Natural killer cell (primary cell): ENCODE measurements at places on chromosomes 11 and 22.
A peak's percentile ranks its signal among the peaks of the same experiment; 100 is the strongest.

DNA sequence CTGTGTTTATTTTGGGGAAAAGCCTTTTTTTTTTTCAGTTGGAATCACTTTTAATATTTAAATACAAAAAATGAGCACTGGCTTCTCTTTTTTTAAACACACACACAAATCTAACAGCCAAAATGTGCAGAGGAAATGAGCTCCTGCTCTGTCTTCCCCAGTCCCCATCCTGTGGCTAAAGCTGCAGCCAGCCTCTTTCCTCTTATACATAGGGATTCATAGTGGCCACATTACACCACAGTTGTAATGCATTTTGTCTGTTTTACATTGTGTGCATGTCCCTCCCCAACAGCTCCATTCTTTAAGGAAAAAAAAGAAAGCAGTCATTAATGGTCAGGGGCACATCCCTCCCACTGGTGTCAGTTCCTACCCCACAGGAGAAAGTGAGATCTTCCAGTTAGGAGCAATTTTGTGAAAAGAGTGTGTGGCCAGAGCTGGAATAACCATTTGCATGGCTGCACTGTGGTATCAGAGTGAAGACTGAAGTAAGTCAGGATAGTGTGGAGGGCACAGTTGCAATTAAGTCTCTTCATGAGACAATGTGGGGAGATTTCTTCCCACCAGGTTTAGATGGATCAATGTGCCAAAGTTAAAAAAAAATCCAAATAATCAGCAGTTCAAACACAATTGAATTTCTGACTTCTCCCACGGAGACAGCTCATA, 220.6 kb downstream of the TMEM135 start:
- H3K27me3 ChIP-seq, result no peaks in the 10 kb centered on the region
- no peaks in the 10 kb centered on the region for H3K36me3 ChIP-seq
- H3K4me3 ChIP-seq, result no peak overlapping the region
- H3K4me1 ChIP-seq, result no peaks in the 10 kb centered on the region
- DNase-seq, result no peak
- H3K27ac ChIP-seq, result no peak overlapping the region

DNA sequence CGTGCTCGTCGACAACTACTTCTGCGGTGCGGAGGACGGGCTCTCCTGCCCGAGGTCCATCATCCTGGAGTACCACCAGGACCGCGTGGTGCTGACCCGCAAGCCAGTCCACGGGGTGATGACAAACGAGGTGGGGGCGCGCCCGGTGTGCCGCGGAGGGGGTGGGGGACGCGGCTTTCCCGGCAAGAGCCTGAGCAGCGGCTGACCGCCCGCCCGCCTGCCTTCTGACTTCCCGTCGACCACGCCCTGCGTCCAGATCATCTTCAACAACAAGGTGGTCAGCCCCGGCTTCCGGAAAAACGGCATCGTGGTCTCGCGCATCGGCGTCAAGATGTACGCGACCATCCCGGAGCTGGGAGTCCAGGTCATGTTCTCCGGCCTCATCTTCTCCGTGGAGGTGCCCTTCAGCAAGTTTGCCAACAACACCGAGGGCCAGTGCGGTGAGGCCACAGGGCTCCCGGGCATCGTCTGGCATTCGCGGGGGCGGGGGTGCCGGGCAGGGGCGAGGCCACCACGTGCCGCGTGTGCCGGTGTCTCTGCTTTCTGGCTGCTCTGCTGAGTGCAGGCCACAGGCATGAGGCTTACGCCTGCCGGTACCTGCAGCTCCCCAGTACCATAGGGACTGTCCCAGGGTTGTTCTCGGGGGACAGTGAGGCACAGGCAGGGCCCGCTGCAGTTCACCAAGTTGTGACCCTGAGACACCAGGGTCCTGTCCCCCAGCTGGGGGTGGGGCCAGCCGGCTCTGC, 28.5 kb upstream of the MUC5B start:
- H3K27me3 ChIP-seq, result no peaks in the 10 kb centered on the region
- H3K27ac ChIP-seq, result no peak overlapping the region
- no peak overlapping the region for H3K4me3 ChIP-seq
- H3K36me3 ChIP-seq, result no peaks in the 10 kb centered on the region
- no peaks in the 10 kb centered on the region for H3K4me1 ChIP-seq

DNA sequence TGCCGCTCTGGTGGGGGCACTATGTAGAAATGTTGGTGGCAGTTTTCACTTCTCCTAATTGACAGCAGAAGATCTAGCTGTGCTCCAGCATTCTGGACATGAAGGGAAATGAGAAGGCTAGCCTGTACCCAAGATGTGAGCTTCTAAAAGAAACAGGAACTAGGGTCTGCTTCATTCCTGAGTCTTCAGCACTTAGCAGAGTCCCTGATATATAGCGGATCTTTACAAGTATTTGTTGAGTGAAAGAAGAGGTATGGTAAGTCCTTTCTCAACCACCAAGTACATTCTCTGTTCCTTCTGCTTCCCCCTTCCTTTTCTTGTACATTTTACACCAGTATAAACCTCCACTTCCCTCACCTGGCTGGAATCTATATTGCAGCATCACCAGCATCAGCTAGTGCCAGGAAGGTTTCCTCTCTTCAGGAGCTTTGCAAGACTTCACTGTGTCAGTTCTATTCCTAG, 408.3 kb upstream of the CADM1 start:
- H3K27me3 ChIP-seq, result no peaks in the 10 kb centered on the region
- no peaks in the 10 kb centered on the region for H3K36me3 ChIP-seq
- no peak overlapping the region for H3K4me3 ChIP-seq
- no peaks in the 10 kb centered on the region for H3K4me1 ChIP-seq
- H3K27ac ChIP-seq, result no peak overlapping the region

- H3K4me3 ChIP-seq, result no peak overlapping the region
- DNase-seq, result no peak
- no peaks in the 10 kb centered on the region for H3K27me3 ChIP-seq
- H3K27ac ChIP-seq, result no peak overlapping the region
- H3K36me3 ChIP-seq, result no peaks in the 10 kb centered on the region
- no peaks in the 10 kb centered on the region for H3K4me1 ChIP-seq
Observed at GRCh38 chr11:123700772-123701171, 40.7 kb downstream of the ZNF202 start.

DNA sequence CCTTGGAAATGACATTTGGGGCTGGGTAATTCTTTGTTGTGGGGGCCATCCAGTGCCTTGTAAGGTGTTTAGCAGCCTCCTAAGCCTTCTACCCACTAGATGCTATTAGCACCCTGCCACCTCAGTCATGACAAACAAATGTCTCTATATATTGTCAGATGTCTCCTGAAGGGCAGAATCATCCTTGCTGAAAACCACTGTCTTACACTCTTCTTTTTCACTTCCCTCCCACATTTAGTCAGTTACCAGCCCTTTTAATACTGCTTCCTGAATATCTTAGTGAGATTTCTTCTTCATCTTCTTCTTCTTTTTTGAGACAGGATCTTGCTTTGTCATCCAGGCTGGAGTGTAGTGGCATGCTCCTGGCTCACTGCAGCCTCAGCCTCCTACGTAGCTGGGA, 33.1 kb downstream of the TNRC6B start:
- H3K4me3 ChIP-seq, result no peak overlapping the region
- H3K27me3 ChIP-seq, result no peaks in the 10 kb centered on the region
- H3K27ac ChIP-seq, result peak overlapping the region; percentile 4
- no peaks in the 10 kb centered on the region for H3K36me3 ChIP-seq
- H3K4me1 ChIP-seq, result peaks cover 33% of the 10 kb centered on the region
- DNase-seq, result peak; percentile 18

DNA sequence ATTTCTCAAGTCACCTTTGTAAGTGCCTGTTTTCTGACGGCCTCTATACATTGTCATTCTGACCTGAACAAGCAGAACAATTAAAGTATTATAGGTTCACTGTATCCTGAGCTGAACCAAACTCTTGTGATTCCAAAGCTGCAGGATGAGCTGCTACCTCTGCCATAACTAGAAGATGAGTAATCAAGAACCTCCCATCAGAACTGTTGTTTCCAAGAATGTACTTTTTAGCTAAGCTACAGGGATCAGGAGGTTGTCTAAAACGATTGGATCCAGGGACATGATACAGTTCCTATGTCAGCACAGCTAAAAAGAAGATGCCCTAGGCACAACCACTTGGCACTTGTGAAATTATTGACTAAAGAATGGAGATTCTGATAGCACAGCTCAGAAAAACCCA, 288.4 kb upstream of the CCDC90B start:
- no peaks in the 10 kb centered on the region for H3K36me3 ChIP-seq
- no peak overlapping the region for H3K27ac ChIP-seq
- no peaks in the 10 kb centered on the region for H3K27me3 ChIP-seq
- H3K4me3 ChIP-seq, result no peak overlapping the region

- no peaks in the 10 kb centered on the region for H3K36me3 ChIP-seq
- DNase-seq, result no peak
- no peak overlapping the region for H3K27ac ChIP-seq
- no peaks in the 10 kb centered on the region for H3K4me1 ChIP-seq
Observed at GRCh38 chr11:46252373-46252914, 25.0 kb upstream of the CREB3L1 start.

DNA sequence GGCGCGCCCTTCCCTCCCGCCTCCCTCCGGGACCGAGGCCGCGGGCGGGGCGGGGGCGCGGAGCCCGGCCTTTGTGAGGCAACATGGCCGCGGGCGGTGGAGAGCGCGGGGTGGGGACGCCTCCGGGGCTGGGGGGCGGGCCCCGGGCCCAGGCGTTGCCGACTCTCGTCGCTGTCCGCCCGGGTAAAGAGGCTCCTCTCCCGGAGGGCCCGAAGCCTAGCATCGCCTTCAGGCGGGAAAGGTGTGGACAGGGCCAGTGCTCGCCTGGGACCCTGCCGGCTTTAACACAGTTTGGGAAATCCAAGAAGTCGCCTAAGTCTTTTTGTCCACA, 369 bp downstream of the DGCR8 start:
- peaks cover 32% of the 10 kb centered on the region for H3K4me1 ChIP-seq
- peak overlapping the region; percentile 9 for H3K27ac ChIP-seq
- H3K4me3 ChIP-seq, result peak overlapping the region; percentile 42
- H3K36me3 ChIP-seq, result no peaks in the 10 kb centered on the region

- no peaks in the 10 kb centered on the region for H3K36me3 ChIP-seq
- no peak overlapping the region for H3K27ac ChIP-seq
- no peak overlapping the region for H3K4me3 ChIP-seq
Observed at GRCh38 chr22:45455621-45456020, 42.1 kb downstream of the RIBC2 start.

DNA sequence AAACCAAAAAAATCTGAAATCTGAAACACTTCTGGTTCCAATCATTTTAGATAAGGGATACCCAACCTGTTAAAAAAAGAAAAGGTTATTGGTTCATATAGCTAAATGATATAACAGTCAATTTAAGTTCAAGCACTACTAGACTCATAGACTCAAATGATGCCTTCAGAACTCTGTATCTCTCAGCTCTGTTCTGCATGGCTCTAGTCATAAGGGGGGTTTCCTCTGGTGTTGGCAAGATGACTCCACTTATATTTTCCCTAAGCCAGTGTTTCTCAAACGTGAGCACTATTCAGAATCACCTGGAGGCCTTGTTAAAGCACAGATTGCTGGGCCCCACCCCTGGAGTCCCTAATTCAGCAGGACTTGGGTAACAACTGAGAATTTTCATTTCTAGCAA, 11.5 kb upstream of the RRAS2 start:
- no peaks in the 10 kb centered on the region for H3K4me1 ChIP-seq
- DNase-seq, result no peak
- H3K27ac ChIP-seq, result no peak overlapping the region
- no peak overlapping the region for H3K4me3 ChIP-seq
- H3K27me3 ChIP-seq, result no peaks in the 10 kb centered on the region

- no peaks in the 10 kb centered on the region for H3K27me3 ChIP-seq
- peaks cover 7% of the 10 kb centered on the region for H3K4me1 ChIP-seq
- H3K27ac ChIP-seq, result no peak overlapping the region
- no peaks in the 10 kb centered on the region for H3K36me3 ChIP-seq
- no peak for DNase-seq
- H3K4me3 ChIP-seq, result no peak overlapping the region
Observed at GRCh38 chr11:114397349-114397982, 2.8 kb downstream of the C11orf71 start.

- no peaks in the 10 kb centered on the region for H3K27me3 ChIP-seq
- H3K27ac ChIP-seq, result no peak overlapping the region
- H3K4me3 ChIP-seq, result no peak overlapping the region
Observed at GRCh38 chr22:27911330-27911729, 7.7 kb downstream of the PITPNB start.

GRCh38 chr11:6746086-6746618, 25.6 kb downstream of the OR2AG2 start:
- DNase-seq, result peak; percentile 78
- H3K27me3 ChIP-seq, result no peaks in the 10 kb centered on the region
- peak overlapping the region; percentile 84 for H3K4me3 ChIP-seq
- peaks cover 10% of the 10 kb centered on the region for H3K4me1 ChIP-seq
- H3K27ac ChIP-seq, result peak overlapping the region; percentile 91
- H3K36me3 ChIP-seq, result no peaks in the 10 kb centered on the region

GRCh38 chr11:63667995-63668795, 3.0 kb downstream of the ATL3 start:
- no peaks in the 10 kb centered on the region for H3K27me3 ChIP-seq
- DNase-seq, result no peak

- H3K27ac ChIP-seq, result no peak overlapping the region
- no peaks in the 10 kb centered on the region for H3K27me3 ChIP-seq
- peaks cover 3% of the 10 kb centered on the region for H3K36me3 ChIP-seq
- no peak overlapping the region for H3K4me3 ChIP-seq
Observed at GRCh38 chr11:6468712-6469495, 4.8 kb downstream of the TRIM3 start.

- H3K4me3 ChIP-seq, result no peak within 1 kb of the TSS
- H3K4me1 ChIP-seq, result peaks cover 34% of the 10 kb centered on the region
- no peak for DNase-seq
- no peak within 1 kb of the TSS for H3K27ac ChIP-seq
Observed at GRCh38 chr22:26617271-26618199, at the start of gene CRYBB1. Gene CRYBB1, minus strand, starts transcription at chr22:26618027. Its CDS starts 1,708 bp downstream, at chr22:26616319.

DNA sequence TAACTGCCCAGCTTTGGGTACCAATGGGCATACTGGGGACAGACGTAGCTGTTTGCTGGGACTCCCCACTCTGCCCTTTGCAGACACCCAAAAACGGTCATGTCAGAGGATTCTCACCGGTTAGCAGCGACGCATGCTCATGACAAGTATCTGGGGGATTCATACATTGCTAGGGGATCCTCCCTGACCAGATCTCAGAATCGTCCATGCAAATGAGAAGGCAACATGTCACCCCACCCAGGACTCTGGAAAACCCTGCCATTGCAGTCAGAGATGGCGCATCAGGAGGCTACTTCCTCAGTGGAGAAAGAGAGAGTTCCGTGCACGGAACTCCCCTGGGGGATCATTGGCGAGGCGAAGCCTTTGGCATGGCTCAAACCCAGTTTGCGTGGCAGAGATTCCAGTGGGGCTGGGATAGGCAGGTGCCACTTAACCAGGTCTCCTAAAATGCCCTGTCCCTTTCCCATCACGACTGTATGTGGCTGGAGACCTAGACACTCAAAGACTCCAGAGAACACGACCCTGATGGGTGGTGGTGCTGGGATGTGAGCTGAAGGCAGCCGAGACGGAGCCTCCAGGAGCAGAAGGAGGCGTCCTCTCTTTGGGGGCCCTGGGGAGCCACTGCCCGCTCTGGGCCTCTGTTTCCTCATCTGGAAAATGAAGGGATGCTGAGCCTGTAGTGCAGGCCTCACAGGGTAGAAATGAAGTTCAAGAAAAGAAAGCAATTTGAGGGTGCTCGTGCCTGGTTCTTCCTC, 4.9 kb downstream of the RGL4 start:
- peaks cover 35% of the 10 kb centered on the region for H3K4me1 ChIP-seq
- peak overlapping the region; percentile 97 for H3K27ac ChIP-seq
